CD4-positive, alpha-beta T cell treated with Interleukin-4 for 1 hour (primary cell): ENCODE measurements at places on chromosomes 2 and 18.

DNA sequence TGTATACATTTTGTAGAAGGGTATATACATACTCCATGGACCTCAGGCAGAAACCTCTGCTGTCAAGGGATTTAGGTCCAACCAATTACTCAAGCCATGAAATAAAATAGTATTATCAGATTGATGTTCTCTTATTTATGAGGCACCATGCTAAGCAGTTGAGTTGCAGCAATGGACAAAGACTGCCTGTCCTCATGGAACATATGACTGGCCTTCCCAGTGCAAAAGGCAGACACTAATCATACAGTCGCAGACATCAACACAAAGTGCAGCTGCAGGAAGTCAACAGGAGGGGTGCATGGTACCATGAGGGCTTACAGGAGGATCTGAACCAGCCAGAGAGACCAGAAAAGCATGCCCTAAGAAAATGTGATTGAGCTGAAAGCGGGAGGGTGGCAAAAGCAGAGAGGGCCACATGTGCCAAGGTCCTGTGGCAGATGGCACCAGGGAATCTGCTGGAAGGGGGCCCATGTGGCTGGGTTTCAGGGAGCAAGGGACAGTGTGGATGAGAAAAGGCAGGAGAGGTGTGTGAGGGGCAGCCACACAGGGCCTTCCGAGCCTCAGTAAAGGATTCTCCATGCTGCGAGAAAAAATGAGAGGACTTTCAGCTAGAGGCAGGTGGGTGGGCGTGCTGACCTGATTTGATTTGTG lies 61.4 kb upstream of the RNF152 start:
- no peak for DNase-seq

GRCh38 chr18:55390898-55391297 lies 197.1 kb downstream of the TCF4 start:
- no peak for DNase-seq

- DNase-seq, result no peak
Measured at GRCh38 chr2:25201265-25201664, 32.9 kb upstream of the POMC start.

- DNase-seq, result peak; percentile 30
Measured at GRCh38 chr2:216606551-216607276, 26.5 kb upstream of the IGFBP2 start.

DNA sequence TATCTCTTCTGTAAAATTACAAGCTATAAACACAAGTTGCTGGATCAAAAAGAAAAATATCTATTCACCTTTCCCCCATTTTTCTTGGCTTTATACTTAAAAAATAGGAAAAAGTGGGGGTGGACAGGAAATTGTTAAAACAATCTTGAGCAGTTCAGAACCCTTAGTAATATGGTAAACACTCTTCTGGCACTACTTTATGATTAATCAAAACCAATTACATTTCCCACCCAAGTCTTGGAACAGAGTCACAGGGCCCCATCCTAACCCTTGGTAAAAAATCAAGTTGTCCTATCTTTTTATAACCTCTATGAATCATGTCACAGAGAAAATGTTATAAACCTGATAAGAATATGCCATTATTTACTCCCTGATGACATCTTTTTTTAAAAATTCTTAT lies 328.2 kb upstream of the LYPD1 start:
- no peak for DNase-seq

DNA sequence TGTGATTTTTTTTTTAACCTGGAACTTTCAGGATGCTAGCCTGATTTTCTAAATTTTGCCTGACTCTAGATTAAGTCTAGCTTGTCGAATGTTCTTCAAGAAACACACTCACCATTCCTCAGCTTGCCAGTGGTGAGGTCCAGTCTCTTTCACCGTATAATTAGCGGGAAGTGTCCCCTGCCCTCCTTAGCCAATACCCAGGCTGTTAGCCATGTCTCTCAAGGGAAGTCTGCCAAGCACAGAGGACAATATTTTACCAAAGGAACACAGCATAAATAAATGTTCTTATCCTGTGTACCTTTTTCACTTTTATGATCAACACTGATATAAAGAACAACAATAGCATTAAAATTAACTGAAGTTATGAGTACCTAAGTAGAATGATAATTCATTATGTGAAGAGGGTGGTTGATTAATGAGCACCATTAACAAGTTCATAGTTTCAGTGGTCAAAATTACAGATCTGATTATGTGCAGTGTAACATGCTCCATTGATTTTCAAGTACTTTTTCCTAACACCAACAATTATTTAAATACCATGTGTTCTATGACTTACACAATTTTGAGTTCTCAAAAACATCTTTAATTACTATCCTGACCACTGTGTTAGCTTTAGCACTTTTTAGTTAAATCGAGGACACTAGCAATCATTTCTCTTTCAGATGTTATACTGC lies 445.8 kb upstream of the RAB12 start:
- DNase-seq, result no peak
